ENCODE measurements at places on chromosomes 12 and 14.

GRCh38 chr14:60655119-60655897 lies 6.0 kb upstream of the SIX1 start:
- no peak for DNase-seq

DNA sequence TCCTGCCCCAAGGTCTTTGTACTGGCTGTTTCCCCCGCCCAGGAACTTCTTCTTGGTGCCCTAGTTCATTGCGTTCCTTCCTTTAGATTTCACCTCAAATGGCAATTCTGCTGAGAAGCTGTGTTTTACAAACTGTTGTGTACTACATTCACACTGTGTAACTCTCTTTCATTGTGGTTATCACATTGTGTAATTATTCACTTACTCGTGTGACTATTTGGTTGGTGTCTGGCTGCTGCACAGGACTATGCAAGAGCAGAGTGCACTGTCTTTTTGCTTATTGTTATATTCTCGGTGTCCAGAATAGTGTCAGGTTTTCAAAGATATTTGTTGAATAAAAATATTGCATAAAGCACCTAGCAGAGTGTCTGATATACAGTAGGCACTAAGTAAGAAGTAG lies 177.2 kb upstream of the PRICKLE1 start:
- DNase-seq, result no peak

DNA sequence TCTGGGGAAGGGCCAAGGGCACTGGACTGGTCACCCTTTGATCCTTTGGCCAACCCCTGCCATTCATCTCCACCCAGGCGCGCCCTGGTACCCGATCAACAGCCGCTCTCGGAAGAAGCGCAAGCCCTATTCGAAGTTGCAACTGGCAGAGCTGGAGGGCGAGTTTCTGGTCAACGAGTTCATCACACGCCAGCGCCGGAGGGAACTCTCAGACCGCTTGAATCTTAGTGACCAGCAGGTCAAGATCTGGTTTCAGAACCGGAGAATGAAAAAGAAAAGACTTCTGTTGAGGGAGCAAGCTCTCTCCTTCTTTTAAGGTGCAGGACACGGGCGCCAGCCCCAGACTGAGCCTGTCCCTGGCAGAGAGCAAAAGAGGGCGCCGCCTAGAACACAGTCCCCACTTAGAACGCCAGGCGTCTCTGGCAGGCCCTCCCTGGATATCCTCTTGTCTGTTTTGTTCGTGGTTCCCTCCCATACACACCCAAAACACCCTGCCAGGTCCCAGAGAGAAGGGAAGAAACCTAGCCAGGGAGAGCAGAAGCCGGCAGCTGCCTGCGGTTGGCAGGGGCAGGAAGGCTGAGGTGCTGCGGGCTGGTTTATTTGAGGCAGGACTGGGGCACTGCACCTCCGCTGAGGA lies 1.7 kb downstream of the HOXC12 start:
- DNase-seq, result no peak

DNA sequence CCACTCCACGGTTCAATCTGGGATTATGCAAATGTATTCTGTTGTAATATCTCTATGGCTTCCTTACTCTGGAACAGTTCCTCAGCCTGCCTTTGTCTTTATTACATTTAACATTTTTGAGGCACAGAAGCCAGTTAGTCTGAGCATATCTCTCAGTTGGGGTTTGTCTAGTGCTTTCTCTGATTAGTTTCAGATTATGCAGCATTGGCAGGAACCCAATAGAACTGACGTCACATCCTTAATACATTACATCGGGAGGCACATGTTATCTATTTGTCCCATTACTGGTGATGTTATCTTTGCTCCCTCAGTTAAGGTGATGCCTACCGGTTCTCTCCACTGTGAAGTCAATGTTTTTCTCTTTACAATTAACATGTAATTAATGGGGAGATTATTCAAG lies 62.4 kb downstream of the PPM1A start:
- no peak for DNase-seq

DNA sequence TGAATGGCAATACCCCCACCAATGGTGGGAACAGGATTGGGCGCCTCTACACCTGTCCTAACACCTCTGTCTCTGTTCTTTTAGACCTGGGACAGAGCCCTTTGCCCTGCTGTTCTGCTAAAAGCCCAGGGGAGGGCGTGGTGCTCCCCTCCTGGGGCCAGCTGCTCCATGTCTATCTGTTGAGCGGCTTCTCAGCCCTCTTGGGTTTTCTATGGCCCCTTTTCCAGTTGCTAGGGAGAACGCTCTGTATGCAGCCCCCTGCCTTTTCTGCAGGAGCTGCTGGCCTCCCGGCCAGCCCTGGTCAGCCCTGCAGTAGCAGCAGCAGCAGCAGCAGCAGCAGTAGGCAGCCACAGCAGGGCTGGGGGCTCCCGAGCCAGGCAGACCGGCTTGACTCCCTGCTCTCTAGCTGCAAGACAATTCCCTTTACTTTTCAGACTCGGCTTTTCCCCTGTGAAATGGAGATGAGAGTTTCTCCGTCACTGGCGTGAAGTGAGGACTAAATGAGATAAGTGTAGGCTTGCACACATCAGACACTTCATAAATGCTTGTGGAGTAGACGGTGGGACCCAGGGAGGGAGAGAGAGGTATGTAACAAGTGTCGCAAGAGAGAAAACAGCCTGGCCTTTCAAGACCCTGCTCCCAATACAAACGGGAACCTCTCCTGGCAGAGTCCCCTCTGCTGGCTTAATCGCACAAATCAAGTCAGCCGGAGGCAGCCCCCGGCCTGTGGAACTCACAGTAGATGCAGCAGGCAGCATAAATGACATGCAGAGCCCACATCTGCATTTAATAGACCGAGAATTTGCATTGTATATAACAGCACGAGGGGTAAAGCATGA lies 1.0 kb downstream of the RTL1 start:
- DNase-seq, result no peak

- no peak for DNase-seq
These were observed 3.5 kb upstream of the NFKBIA start for GRCh38 chr14:35408026-35408425.

GRCh38 chr12:54144738-54145137 lies 44.0 kb downstream of the SMUG1 start:
- DNase-seq, result no peak

DNA sequence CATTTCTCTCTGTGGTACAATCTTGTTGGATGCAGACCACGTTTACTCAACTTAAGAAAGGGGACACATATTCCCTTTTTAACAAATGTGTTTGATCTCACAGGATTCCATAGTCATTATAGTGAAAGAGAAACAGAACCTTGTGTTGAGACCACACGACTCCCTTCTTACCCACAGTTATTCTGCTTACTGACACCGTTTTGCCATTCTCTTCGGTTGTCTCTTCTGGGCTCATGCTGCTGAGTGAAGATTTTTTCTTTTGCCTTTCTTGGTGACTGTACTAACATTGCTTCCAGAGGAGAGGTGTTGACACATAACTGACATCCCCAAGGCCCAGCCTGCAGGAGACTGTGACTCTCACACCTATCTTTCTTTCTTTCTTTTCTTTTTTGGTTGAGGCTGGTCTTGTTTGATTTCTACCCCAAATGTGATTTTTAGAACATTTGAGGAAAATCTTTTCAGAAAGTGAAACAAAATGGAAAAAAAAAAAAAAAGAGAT lies 61.2 kb upstream of the OTOGL start:
- no peak for DNase-seq

- no peak for DNase-seq
These were observed 947 bp downstream of the GAS2L3 start for GRCh38 chr12:100574187-100575074.

DNA sequence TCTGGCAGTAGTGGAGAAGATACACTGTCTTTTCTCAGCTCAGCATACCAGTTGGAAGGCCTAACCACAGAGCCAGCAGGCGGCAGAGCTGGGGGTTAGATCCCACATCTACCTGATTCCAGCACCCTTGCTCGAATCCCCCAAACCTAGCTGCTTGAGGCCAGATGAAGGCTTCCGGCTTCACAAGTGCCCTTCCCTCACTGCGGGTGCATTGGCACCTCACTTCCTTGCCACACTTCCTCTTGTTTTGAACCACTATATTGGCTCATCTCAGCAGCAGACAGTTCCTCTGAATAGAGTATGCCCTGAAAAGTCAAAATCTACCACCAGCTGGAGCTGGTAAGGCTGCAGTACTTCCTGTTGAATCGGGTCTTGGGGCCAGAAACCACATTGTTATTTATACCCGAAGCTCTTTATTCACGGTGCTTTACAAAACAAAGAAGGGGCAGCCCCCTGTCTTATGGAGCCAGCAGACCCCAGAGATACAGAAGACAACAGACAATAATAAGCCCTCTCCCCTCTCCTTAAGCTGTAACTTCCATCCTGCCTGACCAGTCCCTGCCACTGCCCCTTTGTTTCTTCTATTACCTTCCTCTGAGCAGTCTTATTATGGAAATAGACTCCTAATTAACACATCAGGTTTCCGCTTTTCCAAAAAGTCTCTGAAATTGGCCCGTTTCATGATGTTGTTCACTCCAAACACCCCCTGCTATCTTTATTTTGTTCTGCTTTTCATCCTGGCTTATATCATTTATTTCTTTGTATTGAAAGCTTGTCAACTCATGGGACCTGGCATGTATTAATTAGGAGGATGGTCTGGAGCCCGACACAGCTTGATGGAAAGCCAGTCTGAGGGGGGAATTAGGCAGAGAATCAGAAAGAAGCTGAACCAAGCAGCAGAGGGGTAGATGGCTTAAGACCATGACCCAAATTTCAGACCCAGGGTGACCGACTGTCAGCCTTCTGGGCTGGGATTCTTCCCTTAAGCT lies 233.5 kb downstream of the EFCAB11 start:
- peak; percentile 85 for DNase-seq

GRCh38 chr12:73678335-73678734 lies 859.3 kb upstream of the ATXN7L3B start:
- DNase-seq, result no peak

GRCh38 chr12:53755451-53755891 lies 3.7 kb upstream of the CISTR start:
- DNase-seq, result no peak

DNA sequence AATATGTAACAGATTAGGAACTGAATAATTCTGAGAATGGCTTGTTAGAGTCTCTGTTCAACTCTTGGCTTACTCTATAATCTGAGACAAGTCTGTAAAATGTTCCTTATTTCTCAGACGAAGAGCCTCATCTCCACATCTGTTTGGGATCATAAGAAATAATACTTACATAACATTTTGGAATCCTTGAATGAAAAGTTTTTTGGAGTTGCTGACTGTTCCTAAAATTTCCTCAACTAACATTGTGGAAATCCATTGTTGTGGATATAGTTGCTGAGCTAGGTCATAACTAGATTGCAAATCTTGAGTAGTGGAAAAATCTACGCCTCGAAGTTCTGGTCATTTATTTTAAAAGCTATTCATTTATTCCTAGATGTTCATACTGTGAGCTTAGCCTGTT lies 402.9 kb downstream of the ZFP36L1 start:
- DNase-seq, result no peak

GRCh38 chr12:1598757-1599156 lies 4.4 kb upstream of the FBXL14 start:
- DNase-seq, result no peak

DNA sequence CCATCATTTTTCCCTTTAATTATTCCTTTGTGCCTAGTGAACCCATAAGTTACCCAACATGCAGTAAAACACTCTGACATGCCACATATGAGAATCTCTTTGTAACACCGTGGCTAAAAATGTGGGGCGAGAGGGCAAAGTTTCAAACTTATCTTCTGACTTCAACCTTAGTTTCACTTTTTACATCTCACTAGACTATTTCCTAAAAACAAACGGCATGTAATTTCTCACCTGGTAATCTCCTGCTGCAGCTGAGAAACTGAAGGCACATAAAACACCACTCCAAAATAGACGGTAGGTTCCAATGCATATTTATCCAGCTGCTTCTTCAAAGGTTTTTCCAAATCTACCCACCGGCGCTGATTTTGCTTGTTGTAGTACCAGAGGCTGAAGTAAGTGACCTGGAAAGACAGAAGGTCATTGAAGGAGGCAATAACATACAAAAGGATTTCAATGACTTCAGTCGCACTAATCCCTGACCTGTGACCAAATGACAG lies 37.9 kb downstream of the PTPN21 start:
- no peak for DNase-seq

GRCh38 chr14:77286576-77286975 lies 15.6 kb upstream of the NGB start:
- DNase-seq, result no peak

DNA sequence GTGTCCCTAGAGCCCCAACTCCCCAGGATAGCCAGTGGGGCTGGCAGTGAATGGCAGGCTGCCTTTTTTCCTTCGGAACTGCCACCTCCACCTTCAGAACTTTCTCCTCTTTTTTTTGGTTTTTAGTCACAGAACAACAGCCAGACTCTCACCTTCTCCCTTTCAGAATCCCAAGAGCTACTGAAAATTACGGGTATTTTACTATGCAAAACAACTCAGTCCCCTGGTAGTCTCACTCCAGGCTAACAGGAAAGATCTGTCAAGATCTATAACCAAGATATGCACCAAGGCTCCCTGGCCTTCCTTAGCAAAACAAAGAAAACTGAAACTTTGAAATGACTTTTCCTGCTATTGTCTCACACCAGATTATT lies 12.5 kb downstream of the PLEKHG6 start:
- no peak for DNase-seq

- no peak for DNase-seq
These were observed 22.3 kb downstream of the HOXC4 start for GRCh38 chr12:54075974-54076373.

- no peak for DNase-seq
These were observed 1630.4 kb upstream of the SEL1L start for GRCh38 chr14:83164016-83164415.

DNA sequence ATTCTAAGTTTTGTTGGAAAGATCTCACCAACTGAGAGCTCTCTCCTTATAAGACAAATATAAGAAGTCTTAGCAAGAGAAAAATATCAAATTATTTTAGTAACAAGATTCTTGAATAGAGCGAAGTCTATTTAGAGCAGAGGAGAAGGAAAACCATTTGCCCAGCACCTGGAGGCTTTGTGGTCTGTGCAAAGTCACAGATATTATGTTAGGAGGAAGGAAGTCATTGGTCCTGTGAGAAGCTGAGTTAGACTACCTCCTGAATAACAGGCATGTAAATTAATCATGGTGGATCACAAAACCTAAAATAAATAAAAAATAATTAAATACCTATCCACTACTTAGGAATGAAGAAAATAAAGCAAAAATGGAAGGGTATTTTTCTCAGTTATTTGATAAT lies 38.4 kb upstream of the ATXN7L3B start:
- DNase-seq, result no peak

DNA sequence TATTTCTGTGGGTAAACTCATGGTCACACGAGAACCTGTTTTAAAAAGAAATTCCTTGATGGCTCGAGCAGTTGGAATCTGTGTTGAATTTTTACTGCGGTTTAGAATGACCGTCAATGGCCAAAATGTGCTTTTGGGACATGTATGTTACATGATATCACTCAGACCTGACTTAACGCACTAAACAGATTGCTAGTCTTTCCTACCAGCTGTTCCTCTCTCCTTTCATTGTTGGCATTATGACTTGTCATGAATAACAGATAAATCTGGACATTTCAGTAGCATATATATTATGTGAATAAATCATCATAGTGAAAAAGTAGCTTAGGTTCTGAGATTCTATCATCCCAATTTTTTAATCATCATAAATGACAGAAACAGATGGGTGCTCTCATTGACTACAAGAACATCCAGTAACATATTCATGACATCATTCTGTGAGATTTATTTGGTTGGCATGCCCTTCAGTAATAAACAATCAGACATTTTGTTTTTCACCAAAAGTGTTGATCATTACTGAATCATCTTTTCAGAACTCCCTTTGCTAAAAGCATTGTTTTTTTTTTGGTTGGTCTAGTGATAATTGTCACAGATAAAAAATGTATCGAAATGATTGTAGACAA lies 57.9 kb upstream of the NAV3 start:
- DNase-seq, result no peak

GRCh38 chr14:82587226-82587625 lies 1053.6 kb upstream of the SEL1L start:
- no peak for DNase-seq

Data from activated CD4-positive, alpha-beta T cell treated with anti-CD3 and anti-CD28 coated beads, Interleukin-2, amount 10 ng/mL, durations not matched to agents 7 days and 5 days (primary cell).